ENCODE measurements at places on chromosomes 7 and 10.
A peak's percentile ranks its signal among the peaks of the same experiment; 100 is the strongest.

DNA sequence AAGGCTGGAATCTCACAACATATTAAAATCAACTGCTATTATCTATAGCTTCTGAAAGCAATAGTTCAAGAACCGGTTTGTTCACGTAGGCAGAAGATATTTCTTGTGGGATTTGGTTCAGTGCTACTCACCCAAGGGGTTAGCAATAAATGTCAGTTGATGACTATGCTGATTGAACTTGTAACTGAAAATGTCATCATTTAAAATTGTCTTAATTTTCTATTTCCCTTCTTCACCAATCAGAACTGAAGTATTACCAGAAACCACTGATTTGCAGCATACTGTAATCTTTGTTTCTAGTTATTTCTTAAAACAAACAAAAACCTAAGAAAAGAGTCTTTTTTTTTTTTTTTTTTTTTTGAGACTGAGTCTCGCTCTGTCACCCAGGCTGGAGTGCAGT lies 46.1 kb downstream of the CPEB3 start:
- no peak for DNase-seq

- DNase-seq, result peak; percentile 0
These were observed 15.9 kb downstream of the GUSB start for GRCh38 chr7:65966146-65966545.

DNA sequence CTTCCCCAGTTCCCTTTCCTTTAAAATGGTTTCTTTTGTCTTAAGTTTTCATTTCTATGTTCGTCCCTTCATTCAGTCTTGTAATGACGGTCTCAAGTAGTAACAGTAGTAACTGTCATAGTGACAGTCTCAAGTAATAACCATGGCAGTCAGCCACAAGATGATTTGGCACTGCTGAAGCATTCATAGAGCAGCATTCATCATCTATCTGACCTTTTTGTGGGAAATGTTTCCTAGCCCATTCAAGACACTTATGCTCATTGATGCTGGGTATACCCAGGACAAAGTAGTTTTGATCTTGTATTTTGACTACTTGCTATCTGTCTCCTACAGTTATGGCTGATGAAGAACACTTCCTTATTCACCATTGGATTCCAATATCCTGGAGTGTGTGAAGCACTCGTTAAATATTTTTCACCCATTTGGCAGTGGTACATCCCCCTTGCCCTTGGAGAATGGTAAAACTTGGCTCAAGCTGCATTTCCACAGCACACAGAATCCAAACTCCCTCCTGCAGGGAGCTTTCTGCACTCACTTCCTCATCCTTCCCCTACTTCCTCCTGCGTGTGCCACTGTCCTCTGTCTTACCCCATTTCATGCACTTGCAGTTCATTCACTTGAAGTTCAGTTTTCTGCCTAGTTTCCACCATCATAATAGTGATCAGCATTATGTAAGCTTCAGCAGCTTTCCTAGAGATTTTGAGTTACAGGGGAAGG lies 19.0 kb downstream of the GIMAP4 start:
- no peak for DNase-seq

DNA sequence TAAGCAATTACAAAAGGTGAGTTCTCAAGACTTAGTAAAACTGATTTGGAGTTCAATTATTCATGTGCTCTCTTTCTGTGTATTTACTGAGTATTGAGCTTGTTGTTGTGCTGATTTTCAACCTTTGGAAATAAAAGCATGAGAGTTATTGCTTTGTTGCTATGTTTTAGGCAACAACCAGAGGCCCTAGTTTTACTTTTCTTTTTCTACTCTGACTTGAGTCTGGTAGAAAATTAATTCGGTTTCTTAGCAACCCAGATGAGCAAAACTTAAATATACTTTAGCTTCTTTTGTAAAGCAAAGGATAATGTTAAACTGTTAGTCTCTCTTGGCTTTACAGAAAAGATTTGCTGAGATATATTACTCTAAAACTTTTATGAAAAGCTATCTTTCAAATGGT lies 66.4 kb upstream of the SCIN start:
- DNase-seq, result no peak

DNA sequence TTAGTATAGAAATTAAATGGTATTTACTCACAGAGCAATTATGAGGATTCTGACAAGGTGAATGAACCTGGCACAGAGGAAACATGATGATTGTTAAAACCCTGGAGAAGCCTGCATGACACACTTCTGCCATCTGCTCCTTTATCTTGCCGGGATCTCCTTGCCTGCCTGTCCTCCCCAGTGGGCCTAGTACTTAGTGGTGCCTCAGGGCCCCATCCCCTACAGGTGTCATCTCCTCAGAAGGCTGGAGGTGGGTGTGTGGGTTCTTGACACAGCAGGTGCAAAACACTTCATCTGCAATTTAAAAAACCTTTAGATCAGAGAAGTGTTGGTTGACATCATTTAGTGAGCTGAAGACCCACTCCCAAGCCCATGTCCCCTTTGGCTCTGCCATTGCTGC lies 261.2 kb downstream of the ADRA2A start:
- no peak for DNase-seq

- no peak for DNase-seq
These were observed 17.9 kb downstream of the RTKN2 start for GRCh38 chr10:62250594-62251198.

- DNase-seq, result no peak
These were observed 215.5 kb downstream of the LRRTM3 start for GRCh38 chr10:67141300-67141699.

GRCh38 chr7:36440880-36441279 lies 51.2 kb downstream of the ANLN start:
- DNase-seq, result no peak

GRCh38 chr7:33986951-33987947 lies 81.9 kb downstream of the BMPER start:
- DNase-seq, result no peak

Measured in Peyer's patch (tissue), 4 donors.